Suppressor macrophage (primary cell): ENCODE measurements at places on chromosomes 2 and 18.

GRCh38 chr2:25692143-25692542, 18.8 kb upstream of the DTNB start:
- no peak for DNase-seq

- DNase-seq: no peak
Observed at GRCh38 chr2:10256031-10256514, 46.6 kb upstream of the HPCAL1 start.

GRCh38 chr2:177147834-177148445, 64.7 kb upstream of the HNRNPA3 start:
- DNase-seq: no peak

GRCh38 chr2:239311132-239312040, 89.4 kb downstream of the HDAC4 start:
- DNase-seq: peak; percentile 51

DNA sequence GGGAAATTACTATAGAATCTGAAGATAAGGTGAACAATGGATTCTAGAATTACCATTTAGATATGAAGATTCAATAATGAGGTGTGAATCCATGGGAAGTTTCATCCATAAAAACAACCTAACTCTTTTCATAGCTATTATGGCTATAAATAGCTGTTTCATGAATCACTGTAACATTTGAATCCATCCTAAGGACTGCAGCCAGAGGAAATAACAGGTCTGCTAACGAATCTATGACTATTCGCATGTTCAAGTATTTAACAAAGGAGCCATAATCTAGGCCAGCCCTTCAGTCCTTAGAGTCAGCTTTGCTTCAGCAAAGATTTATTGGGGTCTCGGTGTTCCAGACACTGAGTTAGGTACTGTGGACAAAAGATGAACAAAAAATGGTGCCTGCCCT, 87.1 kb downstream of the MYOM1 start:
- no peak for DNase-seq

DNA sequence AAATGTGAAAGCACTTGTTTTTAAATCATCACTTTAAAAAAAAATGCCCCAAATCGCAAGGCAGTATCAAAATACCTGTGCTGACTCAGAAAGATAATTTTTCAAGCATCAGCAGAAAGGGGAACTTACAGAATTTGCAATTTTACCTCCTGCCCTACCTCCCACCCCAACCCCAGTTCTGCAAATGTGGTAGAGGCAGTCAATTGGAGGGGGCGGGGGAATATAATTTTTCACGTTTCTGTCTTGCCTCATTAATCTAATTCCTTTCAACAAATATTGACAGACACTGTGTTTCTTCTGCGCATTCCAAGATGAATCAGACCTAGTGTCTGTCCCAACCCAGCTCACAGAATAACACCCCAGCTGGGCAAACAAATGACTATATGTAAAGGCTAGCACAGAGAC, 76.8 kb downstream of the ALPK2 start:
- peak; percentile 44 for DNase-seq

DNA sequence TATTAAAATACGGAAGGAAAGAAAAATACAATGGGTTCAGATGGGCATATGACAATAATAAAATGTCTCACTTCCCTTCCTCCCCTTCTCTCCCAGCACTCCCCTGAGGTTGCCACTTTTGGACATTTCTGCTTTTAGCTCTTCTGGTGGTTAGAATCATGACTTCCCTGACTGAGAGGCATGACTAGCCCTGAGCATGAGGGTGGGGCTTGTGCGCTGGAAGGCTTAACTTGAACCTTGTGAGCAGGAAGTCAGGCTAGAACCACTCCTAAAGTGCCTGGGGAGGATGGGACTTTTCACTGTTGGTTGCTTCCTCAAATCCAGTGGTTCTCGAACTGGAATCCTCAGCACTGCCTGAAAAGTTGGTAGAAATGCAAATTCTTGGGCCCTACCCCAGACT, 19.7 kb upstream of the ARHGAP25 start:
- peak; percentile 95 for DNase-seq

- DNase-seq: no peak
Observed at GRCh38 chr2:188314314-188315054, 22.8 kb downstream of the GULP1 start.

GRCh38 chr2:198232281-198232680, 427.9 kb downstream of the PLCL1 start:
- DNase-seq: no peak

DNA sequence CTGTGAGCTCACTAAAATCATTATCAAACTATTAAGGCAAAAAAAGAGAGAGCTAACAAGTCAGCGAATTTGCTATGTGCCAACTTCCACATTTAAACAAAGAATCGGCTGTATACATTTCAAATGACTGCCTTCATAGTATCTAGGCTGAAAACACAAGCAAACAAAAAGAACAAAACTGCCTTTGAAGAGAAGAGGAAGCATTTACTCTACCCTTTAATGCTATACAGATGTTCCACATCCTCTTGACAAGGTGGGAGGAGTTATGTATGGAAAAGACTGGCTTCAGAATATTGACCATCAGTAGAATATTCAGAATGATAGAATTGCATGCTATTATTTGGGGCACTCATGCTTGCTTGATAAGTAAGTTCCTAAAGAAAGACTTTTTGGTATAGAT, 741.7 kb downstream of the PLCL1 start:
- no peak for DNase-seq

GRCh38 chr18:36513556-36513955, 216.0 kb downstream of the FHOD3 start:
- no peak for DNase-seq

- no peak for DNase-seq
Observed at GRCh38 chr18:54159906-54160305, 64.6 kb downstream of the MBD2 start.

DNA sequence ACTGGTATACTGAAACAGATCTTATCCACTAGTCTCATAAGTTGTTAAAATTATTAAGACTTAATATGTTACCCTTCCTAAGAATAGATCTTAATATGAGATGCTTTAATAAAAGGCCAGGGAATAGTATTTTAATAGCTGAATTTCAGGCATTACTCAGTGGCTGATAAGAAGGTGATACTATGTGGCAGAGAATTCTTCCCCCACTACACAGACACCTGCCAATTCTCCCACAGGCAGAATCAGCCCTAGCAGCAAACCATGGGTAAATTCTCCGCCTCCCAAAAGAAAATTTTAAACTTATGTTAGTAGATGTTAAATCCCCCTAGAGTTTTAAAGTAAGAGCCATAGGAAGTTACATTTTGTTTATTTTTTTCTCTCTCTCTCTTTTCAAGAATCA, 888.8 kb downstream of the LRP1B start:
- DNase-seq: no peak
